ENCODE measurements at places on chromosomes 5 and 9.

DNA sequence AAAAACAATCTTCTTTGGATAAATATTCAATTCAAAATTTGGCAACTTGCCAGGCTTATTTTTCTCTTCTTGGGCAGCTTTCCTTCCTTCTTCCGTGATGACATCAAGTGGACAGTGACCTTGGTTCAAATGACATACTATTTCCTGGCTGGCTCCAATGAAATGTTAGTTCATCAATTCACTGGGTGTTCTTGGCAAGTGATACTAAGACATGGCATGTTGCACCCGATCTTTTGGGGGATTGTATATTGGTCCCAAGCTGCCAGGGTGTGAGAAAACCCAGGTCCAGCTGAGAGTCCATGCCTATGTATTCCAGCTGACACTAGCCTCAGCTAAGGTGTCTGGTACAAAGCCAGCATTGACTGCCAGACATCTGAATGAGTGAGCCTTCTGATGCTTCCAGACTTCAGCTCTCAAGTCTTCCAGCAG is 252.9 kb downstream of the MAT2B start:
- no peak for DNase-seq

DNA sequence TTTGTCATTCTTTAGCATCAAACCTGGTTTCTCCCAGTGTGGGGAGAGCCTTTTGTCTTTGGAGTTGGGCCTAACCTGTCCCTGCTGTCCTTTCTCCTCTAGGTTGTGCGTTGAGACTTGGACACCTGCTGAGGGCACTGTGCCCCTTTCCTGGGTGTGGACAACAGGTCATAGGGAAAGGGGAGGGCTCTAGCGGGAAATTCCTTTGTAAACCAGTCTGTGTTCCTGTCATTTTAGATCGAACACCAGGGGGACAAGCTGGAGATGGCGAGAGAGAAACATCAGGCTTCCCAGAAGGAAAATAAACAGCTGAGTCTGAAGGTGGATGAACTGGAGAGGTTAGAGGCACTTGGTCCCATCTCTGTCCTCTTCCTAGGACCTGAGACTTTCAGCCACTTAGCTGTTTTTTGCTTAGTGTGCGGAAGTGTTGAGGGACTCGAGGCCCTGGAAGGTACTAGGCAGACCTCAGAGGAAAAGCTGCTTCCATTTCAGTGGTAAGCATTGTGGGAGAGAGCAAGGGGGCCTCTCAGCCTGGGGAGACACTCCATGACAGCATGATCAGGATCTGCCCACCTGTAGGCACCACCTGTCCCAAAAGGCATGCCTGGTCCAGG is 8.6 kb upstream of the GLE1 start:
- DNase-seq = no peak

- no peak for DNase-seq
These were observed 20.8 kb downstream of the MARCHF6 start for GRCh38 chr5:10374046-10375022.

- DNase-seq = no peak
These were observed 53.2 kb upstream of the HMHB1 start for GRCh38 chr5:143758750-143759149.

DNA sequence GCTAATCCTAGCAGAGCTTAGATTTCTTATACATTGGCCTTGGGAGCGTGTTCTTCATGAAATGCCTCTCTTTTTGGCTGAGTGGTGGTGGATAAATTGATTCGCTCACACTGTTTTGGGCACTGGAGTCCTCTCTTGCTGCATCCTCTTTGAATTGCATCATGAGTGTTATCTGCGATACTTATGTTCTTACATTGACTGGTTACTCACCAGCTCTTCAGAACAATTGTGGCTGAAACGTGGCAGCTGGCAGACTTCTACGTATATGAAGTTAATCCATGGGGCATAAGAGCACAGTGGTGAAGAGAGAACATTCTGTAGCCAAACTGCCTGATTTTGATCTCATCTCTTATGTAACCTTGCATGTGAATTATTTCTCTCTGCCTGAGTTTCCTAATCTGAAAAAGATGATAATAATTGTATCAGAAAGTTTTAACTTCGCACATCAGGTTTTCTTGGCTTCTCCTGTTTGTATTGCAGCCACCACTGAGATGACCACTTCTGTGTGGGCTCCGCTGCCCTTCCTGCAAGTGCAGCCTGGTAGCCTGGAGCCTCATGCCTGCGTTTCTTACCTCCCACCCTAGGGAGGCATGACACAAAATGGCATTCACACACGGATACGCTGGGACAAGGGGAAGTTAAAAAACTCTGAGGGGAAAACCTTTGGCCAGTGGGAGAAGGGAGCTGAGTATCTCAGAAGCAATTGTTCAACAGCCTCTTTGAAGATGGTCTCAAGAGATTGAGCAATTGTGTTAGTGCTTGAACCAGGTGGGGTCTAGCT is 295.2 kb downstream of the ARHGAP26 start:
- no peak for DNase-seq

DNA sequence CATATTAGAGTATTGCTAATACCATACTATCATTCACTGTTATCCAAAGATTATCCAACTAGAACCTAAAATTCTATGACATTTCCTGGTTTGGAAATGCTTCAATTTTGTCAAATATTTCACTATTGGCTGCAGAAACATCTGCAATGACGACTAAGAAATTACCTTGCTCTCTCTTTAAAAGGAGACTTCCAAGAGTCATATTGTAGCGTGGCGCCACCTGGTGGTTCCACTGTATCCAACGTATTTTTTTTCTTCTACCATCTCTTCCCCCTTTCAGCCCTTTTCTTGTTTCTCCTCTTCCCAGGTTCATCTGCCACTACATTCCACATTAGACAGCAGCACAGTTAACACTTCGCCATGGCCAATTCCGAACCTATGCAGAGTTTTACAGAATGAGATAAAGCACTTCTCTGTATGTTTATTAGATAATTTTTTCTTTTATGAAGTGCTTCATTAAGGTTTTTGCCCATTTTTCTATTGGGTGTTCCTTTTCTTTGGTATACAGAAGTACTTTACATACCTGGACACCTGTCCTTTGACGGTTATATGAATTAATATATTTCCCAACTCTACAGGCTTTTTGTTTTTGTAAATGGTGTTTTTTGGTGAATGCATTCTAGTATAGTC is 153.5 kb downstream of the CDC42SE2 start:
- DNase-seq = peak; percentile 78

GRCh38 chr5:11164531-11165294 is 403.7 kb upstream of the DAP start:
- no peak for DNase-seq

GRCh38 chr9:87395804-87396479 is 101.7 kb upstream of the DAPK1 start:
- no peak for DNase-seq

GRCh38 chr5:143230676-143230996 is 172.8 kb downstream of the NR3C1 start:
- no peak for DNase-seq

- DNase-seq = no peak
These were observed 402.3 kb upstream of the ADAMTSL1 start for GRCh38 chr9:18071651-18072060.

GRCh38 chr9:104177003-104177611 is 83.0 kb downstream of the SMC2 start:
- DNase-seq = no peak

DNA sequence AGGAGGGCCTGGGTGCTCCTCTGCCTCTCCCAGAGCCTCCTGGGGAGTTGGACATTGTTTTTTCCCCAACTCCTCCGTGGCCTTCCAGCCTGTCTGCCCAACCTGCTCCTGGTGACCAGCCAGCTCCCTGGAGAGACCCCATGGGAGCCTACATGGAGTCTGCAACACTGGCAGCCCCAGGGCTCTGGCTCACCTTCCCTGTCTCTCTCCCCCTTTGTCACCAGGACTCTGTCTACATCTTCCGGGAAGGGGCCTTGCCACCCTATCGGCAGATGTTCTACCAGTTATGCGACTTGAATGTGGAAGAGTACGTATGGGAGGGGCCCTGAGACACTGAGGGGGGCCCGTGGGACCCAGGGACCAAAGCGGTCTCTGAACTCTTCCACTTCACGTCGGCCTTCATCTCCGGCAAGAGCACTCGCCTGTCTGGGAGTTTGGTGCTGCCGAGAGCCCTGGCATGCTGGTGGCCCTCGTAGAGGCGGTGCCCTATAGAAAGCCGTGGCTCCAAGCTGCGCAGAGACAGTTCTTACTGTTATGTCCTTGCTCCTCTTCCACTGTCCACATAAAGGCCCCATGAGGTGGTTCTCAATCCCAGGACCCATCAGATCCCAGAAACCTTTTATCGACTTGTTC is 5.9 kb upstream of the CEL start:
- no peak for DNase-seq

- no peak for DNase-seq
These were observed 172.2 kb downstream of the HSD17B3 start for GRCh38 chr9:96129747-96130146.

- no peak for DNase-seq
These were observed 6.6 kb upstream of the FAM151B start for GRCh38 chr5:80481019-80481893.

GRCh38 chr5:5711112-5711511 is 288.6 kb downstream of the ICE1 start:
- DNase-seq = no peak

DNA sequence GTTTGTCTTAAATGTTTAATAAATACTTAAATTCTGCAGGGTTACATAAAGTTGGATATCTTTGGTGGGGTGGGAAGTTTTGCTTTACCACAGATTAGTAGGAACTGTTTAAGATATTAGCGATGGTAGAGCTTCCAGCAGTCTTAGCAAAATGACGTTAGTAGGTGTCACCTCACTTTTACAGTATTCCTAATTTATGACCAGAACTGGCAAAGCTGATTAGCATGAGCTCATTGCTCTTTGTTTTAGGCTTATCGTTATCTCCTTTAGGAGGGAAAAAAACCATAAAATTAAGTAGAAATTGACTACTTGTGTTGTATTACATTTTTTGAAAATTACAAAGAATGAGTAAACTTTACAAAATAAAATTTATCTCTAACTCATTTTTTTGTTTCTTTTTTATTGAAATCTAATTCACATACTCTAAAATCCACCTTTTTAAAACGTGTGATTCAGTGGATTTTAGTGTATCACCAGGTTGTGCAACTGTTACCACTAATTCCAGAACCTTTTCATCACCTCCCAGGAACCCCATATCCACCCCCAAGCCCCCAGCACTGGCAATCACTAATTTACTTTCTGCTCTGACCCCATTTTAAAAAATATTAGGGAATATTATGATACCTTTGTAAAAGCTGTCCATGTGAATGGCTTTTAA is 129.5 kb downstream of the TRIO start:
- DNase-seq = no peak

DNA sequence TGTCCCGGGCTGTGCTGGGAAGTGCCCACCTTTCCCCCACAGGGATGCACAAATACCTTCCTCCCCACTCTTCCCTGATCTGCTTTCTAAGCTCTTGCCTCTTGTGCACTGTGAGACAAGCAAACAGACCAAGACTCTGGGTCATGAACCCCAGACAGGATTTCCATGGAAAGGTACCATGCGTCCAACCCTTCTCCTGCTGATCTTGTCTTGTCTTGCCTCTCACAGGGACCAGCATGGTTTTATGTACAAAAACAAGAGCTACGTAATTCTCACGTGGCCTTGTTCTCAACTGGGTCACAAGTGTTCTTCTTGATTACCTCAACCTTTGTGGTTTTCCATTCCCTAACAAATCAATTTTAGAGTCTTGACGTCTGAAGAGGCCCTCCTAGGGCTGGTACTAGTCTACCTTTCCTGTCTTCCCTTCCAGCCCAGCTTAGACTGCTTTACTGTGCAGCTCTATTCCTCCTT is 176.5 kb upstream of the MAP3K1 start:
- DNase-seq = no peak

DNA sequence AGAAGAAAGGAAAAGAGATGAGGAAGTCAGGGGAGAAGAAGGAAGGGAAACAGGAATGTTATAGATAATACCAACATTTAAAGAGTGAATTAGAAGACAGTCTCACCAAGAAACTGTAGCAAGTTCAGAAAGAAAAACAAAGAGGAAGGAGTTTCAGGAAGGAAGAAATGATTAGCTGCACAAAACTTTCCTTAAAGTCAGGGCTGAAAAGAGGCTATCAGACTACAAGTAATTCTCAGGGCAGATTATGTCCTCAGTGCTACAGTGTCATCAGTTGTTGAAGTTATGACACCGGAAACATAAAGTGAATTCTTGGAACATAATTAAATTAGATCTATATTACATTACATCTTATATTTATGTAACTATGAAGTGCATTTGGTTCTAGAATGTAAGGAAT is 226.9 kb downstream of the ARRDC3 start:
- no peak for DNase-seq

- DNase-seq = peak; percentile 33
These were observed 25.1 kb upstream of the CD180 start for GRCh38 chr5:67221487-67222242.

DNA sequence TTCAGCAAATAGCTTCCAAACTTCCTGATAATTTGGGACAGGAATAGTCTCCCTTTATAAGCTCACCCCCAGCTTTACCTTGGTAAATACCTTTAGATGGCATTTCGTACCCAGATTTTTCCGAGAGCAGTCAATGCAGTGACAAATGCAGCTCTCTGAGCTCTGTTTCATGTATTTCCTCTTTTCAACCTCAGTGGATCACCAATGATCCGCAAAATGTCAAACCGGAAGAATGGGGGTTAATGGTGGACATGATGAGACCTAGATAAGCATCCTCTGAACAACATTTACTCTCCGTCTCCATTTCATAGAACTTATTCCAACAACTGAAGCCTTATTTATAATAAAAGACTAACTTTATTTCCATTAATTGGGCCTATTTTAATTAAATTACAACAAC is 227.3 kb downstream of the MCTP1 start:
- no peak for DNase-seq

DNA sequence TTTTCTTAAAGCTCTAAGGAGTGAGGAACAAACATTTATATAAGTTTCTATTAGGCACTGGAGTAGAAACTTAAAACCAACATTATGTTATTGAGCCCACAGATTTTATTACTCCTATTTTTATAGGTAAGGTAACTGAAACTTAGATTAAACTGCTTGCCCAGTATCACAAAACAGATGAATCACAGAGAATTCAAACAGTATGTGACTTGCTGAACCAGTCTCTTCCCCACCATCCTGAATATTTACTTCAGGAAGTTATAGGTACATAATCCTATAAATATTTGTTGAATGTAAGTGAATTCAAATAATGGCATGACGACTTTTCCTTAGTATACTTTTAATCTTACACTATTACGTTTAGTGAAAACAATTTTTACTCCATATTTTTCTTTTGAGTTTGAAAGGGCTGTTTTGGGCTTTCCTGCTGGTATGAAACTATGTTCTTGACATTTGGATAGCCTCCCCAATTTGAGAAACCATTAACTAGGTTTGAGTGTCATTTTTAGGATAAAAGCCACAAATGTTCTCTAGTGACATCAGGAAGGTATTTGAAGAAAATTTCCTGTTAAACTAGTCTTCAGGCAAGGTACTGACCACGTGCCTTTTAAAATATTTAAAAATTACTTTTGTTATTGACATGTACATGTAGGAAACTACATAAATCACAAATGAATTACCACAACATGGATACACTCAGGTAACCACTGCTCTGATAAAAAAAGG is 39.3 kb downstream of the PRRC1 start:
- no peak for DNase-seq

Data from activated naive CD4-positive, alpha-beta T cell treated with anti-CD3 and anti-CD28 coated beads, Interleukin-2, amount 50 U/mL, for 72 hours (primary cell).